ENCODE measurements at places on chromosomes 16 and 17.

GRCh38 chr16:13207151-13207550 lies 305.8 kb downstream of the SHISA9 start:
- DNase-seq, result no peak

DNA sequence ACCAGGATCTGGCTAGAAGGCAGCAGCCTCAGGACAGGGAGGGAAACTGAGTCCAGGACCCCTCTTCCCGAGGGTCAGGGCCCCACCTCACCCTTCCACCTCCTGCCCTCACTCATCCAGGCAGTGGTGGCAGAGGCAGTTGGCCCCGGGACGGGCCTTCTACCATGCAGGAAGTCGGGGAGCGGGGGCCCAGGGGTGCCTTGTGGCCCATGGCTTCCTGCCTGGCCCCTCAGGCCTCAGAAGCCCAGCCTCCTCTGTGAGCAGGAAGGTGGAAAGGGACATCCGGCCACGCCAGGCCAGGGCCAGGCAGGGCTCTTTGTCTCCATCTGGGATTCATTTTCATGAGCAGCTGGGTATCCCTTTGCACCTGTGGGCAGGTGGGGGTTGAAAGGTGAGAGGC lies 58.5 kb downstream of the BAHCC1 start:
- no peak for DNase-seq

GRCh38 chr17:41773190-41773588 lies 13.3 kb downstream of the JUP start:
- DNase-seq, result peak; percentile 66

DNA sequence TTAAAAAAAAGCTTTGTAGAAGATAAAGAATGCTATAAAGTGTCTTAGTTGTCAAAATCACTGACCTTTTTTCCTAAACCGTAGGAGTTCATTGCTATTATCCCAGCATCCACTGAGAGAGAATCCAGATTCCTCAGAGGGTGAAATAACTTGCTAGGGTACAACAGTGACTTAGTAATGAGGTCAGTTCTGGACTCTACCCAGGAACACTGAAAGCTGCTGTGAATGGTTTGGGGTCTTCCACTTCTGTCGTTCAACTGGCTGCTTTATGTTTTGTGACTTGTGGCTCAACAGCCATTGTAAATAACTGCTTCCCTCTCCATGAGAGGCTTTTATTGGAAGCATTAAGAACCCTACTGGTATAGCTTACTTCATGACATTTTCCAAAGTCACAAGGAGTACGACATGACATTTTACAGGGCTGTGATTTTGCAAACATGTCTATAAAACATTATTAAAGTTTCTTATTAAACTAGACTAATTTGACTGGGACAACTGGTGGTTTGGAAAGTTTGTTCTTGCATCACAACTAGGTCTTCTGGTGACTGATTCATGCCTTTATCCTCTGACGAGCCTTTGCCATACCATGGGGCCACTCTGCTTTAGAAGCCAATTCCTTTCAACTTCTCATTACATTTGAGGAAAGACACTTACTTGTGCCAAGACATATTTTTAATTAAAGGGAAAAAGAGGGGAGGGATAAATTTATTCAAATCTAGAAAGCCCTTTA lies 92.2 kb upstream of the CDH11 start:
- DNase-seq, result no peak

GRCh38 chr17:78883533-78884131 lies 19.4 kb downstream of the CEP295NL start:
- DNase-seq, result no peak

- no peak for DNase-seq
Measured at GRCh38 chr17:39198186-39198566, 707 bp upstream of the CACNB1 start.

DNA sequence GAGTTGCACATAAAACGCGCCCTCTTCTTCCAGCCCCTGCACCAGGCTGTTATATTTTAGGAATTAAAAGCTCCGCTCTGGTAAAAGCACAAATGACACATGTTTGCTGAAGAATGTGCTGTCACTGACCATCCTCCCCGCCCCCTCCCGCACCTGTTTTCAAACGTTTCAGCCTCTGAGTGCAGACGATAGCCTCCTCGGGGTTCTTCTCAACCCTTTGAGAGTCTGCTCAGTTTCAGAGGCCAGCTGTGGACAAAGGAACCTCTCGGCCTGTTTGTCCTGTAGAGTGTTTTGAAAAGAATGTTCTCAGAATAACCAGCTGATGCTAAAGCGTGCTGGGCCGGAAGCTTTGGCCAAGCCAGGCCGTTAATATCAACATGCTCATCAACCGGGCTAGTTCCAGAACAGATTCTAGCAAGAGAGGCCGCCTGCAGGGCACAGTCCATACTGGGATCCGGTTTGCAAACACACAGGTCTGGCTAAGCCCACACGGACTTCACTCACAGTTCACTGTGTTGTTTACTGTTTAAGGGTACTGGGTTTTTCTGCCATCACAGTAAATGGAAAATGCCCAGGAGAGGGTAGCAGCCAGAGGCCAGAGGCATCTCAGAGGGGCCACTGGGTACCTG lies 6.4 kb upstream of the CACNG4 start:
- no peak for DNase-seq

GRCh38 chr17:491086-492021 lies 138.7 kb upstream of the RPH3AL start:
- DNase-seq, result no peak

DNA sequence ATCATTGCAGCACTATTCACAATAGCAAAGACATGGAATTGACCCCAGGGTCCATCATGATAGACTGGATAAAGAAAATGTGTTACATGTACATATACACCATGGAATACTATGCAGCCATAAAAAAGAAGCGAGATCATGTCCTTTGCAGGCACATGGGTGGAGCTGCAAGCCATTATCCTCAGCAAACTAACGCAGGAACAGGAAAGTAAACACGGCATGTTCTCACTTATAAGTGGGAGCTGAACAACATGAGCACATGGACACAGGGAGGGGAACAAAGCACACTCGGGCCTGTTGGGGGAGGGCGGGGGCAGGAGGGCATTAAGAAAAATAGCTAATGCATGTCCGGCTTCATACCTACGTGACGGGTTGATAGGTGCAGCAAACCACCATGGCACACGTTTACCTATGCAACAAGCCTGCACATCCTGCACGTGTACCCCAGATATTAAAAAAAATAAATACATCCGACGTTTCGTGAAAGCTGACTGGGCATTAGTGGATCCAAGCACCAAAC lies 28.9 kb downstream of the ZNF778 start:
- DNase-seq, result no peak

- peak; percentile 63 for DNase-seq
Measured at GRCh38 chr17:81566461-81567126, 14.4 kb upstream of the FAAP100 start.

- DNase-seq, result no peak
Measured at GRCh38 chr17:32654324-32654723, 167.5 kb downstream of the CDK5R1 start.

GRCh38 chr17:50923611-50924010 lies 57.5 kb upstream of the TOB1 start:
- DNase-seq, result no peak

DNA sequence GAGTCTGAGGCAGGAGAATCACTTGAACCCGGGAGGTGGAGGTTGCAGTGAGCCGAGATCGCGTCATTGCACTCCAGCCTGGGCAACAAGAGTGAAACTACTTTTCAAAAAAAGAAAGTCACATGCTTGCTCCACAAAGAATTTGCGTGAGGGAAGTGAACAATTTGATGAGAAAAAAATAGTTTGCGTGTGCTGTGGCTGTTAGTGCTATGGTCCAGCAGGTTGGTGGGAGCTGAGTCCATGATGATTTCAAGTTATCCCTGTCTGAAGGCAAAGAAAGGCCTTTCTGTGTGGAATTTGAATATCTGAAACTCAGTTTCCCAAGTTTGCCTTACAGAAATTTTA lies 21.0 kb downstream of the PRCD start:
- DNase-seq, result no peak

GRCh38 chr16:15966836-15967546 lies 17.6 kb downstream of the ABCC1 start:
- DNase-seq, result no peak

- DNase-seq, result no peak
Measured at GRCh38 chr17:29434550-29434949, 44.4 kb downstream of the TAOK1 start.

- DNase-seq, result peak; percentile 7
Measured at GRCh38 chr16:63188086-63188771, 1152.0 kb upstream of the CDH8 start.

- DNase-seq, result no peak
Measured at GRCh38 chr16:59510008-59510424, 775.9 kb upstream of the GOT2 start.

GRCh38 chr16:88703486-88704309 lies 2.5 kb downstream of the RNF166 start:
- DNase-seq, result no peak

DNA sequence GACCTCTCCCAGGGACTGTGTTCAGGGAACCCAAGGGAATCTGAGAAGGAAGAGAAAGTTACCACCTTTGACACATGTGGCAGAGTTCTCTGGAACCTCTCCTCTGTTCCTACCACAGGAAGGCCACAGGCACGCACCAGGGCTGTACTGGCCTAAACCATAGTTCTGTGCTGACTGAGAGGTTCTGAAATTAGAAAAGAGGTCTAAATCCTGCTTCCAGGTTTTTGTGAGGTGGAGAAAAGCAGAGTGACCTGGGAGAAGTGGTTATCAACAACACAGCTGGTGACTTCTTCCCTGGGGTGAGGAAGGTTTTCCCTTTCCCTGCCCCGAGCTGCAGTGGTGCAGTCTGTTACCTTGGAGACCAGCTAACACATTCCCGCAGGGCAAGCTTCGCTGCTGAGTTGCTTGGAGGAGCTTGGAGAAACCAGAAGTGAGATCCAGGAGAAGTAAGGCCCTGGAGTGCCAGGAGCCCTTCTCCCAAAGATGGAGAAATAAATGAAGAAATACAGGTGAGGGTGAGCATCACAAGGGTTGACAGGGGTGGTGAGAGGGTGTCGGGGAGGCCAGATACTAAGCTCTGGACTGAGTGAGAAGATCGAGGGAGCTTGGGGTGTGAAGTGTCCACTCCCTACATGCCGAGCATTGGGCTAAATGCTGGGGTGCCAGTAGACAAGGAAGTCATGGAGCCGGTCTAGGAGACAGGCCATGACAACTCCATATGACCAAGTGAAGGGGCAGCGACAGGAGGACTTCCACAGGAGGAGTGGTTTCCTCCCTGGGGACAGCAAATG lies at the start of gene VWA3A:
TSS of gene VWA3A (plus strand) at position 399 of the 791 bp plus-strand sequence. CDS start at position 496, 97 bp downstream.
- DNase-seq, result peak; percentile 49

GRCh38 chr17:7523033-7523432 lies 25.8 kb upstream of the TNFSF12 start:
- no peak for DNase-seq

- no peak for DNase-seq
Measured at GRCh38 chr16:35749253-35750141, 2290.1 kb downstream of the TP53TG3F start.

DNA sequence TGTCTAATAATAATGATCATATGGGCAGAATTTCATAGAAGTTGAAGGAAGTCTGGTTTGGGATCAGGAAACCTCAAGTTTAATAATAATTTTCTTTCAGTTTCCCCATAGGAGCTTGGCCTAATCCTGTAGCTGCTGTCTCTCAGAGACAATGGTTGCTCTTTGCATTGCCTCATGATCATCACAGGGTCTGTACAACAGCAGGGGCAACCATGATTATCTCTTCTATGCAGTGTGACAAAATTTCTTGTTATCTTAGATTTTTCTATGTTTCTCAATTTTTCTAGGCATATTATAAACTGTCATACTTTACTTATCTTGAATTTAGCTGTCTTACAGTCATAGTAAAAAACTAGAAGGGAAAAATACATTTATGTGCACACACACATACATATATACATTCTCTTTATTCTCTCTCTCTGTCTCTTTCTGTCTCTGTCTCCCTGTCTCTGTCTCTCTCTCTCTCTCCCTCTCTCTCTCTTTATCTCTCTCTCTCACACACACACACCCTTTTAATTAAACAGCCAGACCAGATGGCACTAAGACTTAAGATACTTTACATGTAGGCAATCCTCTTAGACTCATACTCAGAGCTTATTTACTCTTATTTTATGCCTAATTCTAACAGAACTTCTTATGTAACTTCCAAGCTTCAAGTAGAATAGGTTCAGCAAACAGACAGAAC lies 30.5 kb downstream of the SMIM36 start:
- no peak for DNase-seq

DNA sequence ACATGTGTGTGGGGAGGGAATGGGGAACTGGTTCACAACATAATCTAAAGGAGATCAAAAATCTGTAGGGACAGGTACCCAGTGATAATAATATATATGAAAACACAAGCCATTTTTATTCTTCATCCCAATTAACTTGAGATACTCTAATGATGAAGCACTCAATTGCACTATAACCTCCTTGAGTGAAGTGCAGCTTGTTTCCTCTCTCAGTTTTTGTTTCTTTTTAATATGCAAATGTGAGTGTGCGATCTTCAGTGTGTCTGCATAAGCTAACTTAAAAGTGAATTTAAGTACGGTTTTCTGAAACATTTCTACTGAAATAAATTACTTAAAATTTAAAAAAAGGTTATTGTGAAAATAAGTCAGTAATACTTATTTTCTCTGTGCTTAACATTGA lies 623.5 kb downstream of the CDH11 start:
- DNase-seq, result no peak

GRCh38 chr17:49473900-49474751 lies 21.0 kb upstream of the NGFR start:
- DNase-seq, result no peak

DNA sequence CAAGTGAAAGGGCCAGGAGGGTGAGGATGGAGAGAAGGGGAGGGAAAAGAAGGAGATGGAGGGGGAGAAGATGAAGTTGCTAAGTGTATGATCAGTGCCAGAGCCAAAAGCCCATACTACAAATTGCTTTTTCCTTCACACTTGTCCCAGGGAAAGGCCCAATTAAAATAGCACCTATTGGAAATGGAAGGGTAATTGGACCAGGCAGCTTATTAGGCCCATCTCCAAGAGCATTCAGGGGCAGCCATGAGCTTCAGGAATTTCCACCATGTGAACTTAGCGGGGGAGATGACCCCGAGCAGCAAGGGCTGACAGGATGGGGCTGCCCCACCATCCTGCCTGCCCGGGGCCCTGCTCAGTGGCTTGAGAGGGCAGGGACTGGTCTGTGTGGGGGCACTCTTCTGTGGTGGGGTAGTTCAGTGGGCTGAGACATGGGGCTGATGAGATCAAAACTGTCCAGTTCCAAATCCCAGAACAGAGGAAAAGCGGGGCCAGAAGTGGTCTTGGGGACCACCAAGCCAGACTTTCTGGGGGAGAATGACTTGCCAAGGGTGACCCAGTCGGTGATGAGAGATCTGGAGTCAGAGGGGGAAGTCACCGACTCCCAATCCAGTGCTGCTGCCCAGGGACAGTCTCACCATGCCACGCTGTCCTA lies 27.5 kb downstream of the GOSR2 start:
- no peak for DNase-seq

Data from left renal cortex interstitium (tissue), 4 donors.